CD4-positive, alpha-beta T cell treated with Interferon gamma for 1 hour (primary cell): ENCODE measurements at places on chromosomes 5 and 9.
A peak's percentile ranks its signal among the peaks of the same experiment; 100 is the strongest.

DNA sequence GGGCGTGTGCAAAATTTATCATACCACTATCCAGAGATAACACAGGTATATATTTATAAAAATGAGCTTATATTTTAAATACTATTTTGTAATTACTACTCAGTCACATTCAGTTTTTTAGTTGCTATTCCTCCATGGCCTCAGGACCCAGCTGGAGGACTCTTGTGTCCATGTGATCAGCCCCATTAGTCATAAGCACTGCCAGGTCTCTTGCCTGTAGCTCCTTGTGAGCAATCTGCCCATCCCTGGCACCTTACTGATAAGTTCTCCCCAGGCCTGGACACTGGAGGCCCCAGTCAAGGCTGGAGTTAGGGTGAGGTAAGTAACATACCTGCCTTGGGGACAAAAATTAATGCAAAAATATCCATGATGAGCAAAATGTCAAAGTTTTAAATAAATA is 29.5 kb upstream of the ADRB2 start:
- DNase-seq = no peak

DNA sequence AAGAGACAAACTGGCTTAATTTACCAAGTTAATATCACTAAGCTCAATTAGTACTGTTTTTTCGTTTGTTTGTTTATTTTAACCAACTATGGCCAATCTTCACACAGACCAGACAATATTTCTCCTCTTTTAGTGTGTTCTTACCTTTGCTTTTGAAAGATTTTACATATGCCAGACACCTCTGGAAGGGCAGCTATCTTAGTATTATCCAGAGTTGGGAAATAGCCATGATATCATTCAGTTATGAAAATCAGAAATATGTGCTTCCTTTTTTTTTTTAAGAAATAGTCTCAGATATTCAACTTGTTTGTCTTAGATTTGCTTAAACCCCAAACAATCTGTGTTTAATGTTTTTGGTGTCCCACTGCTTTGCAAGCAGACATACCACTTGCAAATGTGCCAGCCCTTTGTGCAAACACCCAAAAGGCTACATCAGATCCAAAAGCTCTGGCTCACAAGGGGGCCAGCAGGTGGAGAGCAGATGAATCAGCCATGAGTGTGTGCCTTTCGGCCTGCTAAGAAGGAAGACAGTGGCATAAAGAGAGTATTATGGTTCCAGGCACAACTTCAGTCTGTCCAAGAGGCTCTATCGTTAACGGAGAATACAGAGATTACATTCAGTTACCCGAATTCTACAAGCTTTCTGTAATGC is 147.6 kb downstream of the EFNA5 start:
- no peak for DNase-seq

GRCh38 chr9:121372239-121373010 is 2.4 kb upstream of the STOM start:
- no peak for DNase-seq

- DNase-seq = no peak
These were observed 433.9 kb downstream of the DNAH5 start for GRCh38 chr5:13510616-13511015.

- DNase-seq = no peak
These were observed 1033.4 kb upstream of the DMAC1 start for GRCh38 chr9:8832955-8833354.

DNA sequence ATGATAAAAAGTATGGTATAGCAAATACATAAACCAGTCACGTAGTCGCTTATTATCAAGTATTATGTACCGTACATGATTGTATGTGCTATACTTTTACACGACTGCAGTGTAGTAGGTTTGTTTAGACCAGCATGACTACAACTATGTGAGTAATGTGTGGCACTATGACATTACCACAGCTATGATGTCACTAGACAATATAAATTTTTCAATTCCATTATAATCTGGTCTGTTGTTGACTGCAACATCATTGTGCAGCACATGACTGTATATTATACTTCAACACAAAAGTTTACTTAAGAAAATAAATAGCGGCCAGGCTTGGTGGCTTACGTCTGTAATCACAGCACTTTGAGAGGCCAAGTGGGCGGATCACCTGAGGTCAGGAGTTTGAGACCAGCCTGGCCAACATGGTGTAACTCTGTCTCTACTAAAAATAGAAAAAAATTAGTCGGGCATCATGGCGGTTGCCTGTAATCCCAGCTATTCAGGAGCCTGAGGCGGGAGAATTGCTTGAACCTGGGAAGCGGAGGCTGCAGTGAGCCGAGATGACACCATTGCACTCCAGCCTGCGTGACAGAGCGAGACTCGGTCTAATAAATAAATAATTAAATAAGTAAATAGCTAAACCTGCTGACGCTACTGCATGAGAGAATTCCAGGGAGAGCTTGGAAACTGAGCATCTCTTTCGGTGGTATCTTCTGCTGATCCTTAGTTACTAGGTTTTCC is 24.6 kb upstream of the JADE2 start:
- no peak for DNase-seq

GRCh38 chr9:121262953-121263352 is 5.0 kb upstream of the GSN start:
- no peak for DNase-seq

DNA sequence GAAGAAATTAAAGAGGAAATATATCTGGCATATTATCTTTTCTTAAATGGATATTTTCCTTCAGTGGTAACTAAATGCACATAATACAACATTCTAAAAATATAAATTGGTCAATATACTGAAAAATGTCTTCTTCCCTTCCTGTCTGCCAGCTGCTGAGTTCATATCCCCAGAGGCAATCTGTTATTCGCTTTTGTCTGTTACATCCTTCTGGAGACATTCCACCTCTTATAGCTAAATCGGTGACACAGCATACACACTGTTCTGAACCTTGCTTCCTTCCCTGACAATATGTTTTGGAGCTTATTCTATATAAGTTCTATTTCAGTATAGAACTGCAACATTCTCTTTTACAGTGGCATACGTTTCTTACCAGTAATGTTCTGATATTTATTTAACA is 147.8 kb downstream of the TENT4A start:
- no peak for DNase-seq

- DNase-seq = peak; percentile 48
These were observed 85.7 kb upstream of the MELK start for GRCh38 chr9:36486933-36487481.

- no peak for DNase-seq
These were observed 148.7 kb downstream of the ACTL7B start for GRCh38 chr9:108707120-108707519.

DNA sequence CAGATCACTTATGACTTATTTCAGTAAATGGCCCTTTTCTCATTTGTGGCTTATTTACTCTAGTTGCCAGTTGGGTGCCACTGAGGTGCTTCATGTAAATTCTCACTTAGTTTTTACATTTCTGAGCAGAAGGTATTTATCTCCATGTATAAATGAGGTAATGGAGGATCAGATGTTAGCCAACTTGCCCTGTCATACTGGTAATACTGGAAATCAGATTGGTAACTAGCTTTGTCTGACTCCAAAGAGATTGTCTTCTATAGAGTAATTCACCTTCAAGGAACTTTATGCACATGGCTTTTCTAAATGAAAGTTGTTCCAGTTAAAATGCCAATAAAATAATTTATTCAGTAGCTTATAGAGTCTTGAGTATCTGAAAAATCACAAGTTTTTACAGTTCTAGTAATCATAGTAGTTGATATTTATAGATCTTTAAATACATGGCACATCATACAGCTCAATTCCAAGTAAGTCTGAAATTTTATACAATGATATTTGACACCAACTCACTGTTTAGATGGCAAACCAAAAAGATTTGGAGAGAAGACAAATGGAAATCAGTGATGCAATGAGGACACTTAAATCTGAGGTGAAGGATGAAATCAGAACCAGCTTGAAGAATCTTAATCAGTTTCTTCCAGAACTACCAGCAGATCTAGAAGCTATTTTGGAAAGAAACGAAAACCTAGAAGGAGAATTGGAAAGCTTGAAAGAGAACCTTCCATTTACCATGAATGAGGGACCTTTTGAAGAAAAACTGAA is 28.8 kb downstream of the RAB14 start:
- no peak for DNase-seq

DNA sequence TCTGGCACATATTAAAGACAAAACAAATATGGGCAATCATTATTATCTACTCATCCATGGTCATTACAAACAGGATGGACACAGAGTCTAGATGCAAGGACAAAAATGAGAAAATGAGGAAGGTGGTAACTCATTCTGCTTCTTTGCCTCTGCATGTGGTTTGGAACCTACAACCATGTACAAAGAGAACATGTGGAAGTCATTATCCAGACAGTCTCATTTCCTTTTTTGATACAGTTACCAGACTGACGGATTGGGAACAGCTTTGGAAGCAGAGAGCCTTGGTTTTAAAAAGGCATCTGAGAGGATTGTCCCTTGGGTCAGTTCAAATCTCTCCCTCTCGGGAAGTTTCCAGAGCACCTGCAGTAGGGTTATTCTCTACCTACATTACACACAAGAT is 433.4 kb upstream of the TNC start:
- DNase-seq = no peak

- DNase-seq = no peak
These were observed 36.5 kb upstream of the EGFL7 start for GRCh38 chr9:136626066-136626725.

- no peak for DNase-seq
These were observed 84.9 kb upstream of the HSPA9 start for GRCh38 chr5:138660051-138660572.

DNA sequence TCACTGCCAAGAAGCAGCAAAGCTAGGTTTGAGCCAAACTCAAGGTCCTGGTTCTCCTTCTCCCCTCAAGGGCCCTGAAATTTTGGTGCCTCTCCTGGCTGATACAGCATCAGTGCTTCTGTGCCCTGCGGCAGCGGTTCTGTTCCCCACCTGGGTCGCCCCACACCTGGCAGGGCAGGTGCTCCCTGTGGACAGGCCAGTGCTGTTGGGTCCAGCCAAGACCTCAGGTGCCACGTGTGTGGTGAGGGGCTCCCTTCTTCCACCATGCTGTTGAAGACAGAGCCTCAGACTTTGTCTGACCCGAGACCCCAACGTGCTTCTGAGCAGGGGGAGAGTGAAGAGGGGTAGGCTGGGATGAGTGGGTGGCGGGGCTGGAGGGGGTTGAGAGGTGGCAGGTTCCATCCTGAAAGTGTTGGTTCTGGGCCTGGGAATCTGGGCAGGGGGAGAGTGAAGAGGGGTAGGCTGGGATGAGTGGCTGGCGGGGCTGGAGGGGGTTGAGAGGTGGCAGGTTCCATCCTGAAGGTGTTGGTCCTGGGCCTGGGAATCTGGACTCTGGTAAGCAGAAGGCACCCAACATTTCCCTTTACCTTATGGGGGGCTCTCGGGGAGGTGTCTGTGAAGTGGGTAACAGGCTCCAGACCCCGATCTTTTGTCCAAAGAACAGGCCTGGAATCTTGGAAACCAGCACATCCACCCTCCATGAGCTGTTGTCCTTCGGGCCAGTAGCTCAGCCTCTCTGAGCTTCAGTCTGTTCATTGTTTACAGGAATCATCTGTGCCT is 2.3 kb downstream of the PLEKHG4B start:
- no peak for DNase-seq

GRCh38 chr5:142420561-142421227 is 95.9 kb upstream of the SPRY4 start:
- no peak for DNase-seq

DNA sequence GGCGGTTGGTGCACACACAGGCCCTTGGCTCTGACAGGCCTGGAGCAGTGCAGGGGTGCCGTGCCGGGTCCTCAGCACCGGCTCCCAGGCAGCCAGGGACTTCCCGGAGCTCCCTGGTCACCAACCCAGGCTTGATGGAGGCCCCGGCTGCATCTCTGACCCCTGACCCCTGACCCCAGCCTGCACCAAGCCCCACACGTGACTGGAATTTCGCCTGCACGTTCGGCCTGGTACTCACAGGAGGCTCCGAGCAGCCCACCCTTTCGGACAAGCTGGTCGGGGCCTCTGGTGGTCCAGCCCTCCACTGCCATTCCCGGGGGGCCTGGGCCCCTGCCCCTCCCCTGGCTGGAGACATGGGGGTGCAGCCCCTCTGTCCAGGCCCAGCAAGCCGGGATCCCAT is 25.4 kb upstream of the UBAC1 start:
- DNase-seq = no peak

DNA sequence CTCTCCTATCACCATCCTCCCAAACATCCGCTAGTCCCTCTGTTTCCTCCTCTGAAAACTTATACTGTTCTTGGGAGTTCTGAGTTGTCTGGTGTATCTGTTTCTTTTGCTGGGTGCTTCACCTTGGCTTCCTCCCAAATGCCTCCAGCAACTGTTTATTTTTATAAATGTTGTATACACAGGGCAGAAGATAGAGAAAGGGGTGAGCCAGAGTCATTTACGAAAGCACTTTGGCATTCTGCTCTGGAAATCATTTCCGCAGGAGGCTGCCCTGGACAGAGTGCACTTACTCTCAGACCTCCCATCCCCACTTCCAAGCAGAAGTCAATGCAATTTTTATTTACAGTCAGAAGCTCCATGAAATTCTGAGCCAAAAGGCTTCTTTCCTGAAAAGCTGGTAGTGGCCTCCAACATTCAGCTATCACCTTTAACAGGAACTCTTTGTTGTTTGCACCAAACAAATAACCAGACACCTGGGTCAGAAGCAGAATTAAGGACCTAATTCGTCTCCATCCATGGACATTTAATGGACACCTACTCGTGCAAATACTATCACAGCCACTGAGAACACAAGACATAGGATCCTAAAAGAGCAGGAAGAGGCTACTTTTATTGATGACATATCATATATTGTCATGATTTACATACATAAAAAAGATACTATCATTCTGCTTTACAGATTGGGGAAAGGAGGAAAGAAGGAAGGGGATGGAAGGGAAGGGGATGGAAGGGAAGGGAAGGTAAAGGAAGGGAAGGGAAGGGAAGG is 229.5 kb upstream of the PAPPA start:
- no peak for DNase-seq

DNA sequence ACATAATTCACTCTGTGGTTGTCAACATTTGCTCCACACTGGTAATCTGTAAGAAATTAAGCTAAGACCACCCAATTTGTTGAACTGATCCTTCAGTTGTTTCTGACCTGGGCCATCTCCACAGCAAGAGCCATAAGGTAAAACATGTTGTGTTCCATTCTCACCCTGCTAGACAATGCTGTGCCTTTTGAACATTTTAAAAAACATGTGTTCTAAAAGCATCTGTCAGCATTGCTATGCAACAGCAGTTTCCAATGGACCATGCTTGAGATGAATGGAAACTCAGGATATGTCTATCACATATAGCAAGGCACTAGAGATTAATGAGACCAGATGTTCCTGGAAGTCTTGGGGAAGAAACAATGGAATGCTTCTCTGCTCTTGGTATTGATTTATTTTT is 455.1 kb upstream of the RGMB start:
- DNase-seq = no peak

DNA sequence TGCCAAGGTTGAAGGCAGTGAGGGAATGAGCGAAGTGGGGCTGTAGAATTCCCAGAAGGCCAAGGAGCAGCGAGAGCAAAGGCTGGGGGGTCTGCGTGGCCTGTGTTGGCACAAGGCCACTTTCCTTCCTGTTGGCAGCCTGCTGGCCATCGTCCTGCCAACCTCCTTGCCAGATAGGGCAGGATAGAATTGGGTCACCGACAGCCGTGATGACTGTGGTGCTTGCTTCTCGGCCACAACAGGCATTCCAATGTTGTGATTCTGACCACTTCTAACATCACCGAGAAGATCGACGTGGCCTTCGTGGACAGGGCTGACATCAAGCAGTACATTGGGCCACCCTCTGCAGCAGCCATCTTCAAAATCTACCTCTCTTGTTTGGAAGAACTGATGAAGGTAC is 18.9 kb downstream of the TRIP13 start:
- no peak for DNase-seq
